Activated T-cell treated with anti-CD3 and anti-CD28 coated beads, Interleukin-2, amount 50 U/mL, for 24 hours (primary cell): ENCODE measurements at places on chromosomes 1 and 21.

GRCh38 chr1:66951513-66951912, 26.7 kb downstream of the MIER1 start:
- DNase-seq = no peak

- no peak for DNase-seq
These were observed 102.5 kb downstream of the BCAR3 start for GRCh38 chr1:93578911-93579825.

GRCh38 chr1:81706650-81707435, 93.9 kb upstream of the ADGRL2 start:
- DNase-seq = no peak

- no peak for DNase-seq
These were observed 33.4 kb downstream of the PSMG1 start for GRCh38 chr21:39149882-39150281.

- DNase-seq = no peak
These were observed 52.2 kb upstream of the KIAA1614 start for GRCh38 chr1:180860535-180860934.

DNA sequence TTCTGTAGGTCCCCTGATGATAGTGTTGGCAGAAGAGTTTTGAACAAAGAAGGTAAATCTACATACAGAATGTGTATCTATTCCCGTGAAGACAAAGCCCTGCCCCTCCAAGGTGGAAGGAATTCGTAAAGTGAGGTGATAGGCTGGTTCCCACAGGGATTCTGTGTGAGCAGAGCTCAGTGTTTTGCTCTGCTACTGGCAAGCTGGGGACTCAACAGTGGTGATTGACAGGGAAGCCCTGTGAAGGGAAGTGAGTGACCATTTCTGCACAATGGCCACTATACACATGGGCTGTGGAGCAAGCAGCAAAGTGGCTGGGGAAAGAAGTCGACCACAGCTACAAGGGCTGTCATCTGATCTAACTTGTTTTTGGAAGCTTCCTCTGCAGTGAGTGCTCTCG, 90.0 kb upstream of the LRRN2 start:
- DNase-seq = no peak

- DNase-seq = no peak
These were observed 15.5 kb downstream of the RHBDL2 start for GRCh38 chr1:38926091-38926490.

DNA sequence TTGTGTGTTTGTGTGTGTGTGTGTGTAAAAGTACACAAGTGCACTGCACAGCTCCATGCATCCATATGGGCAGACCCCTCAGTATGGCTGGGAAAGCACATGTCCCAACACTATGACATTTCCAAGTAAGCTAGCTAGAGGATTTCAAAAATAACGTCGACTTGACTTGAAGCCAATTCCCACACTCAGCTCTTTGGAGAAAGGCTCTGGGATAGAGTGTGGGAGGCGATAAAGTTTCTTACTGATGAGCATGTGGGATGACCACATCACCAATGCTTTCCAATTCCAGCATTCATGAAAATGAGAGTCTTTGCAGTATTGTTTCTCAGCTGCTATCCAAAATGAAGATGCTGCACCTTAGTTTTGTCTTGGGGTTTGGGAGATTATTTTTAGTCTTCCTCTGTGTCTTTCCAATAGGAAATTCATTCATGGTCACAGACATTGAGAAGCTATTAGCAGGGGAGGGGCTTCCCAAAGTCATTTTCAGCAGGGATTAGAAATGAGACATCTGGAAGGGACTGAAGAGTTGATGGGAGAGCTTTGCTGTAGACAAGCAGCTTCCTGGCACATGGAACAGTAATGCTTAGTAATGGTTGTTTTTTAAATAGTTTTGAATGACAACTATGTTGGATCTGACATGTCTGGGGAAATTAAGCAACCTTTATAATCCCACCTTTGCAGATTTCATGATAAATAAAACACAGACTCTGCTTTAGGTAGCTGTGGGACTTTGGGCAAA, 143.5 kb downstream of the ASTN1 start:
- no peak for DNase-seq
